ENCODE measurements at places on chromosomes 5 and 9.

GRCh38 chr5:42321785-42322184 lies 101.5 kb upstream of the GHR start:
- DNase-seq, result no peak

GRCh38 chr9:135070198-135070951 lies 17.1 kb upstream of the OLFM1 start:
- no peak for DNase-seq

- DNase-seq, result peak; percentile 63
These were observed 61.2 kb downstream of the ELL2 start for GRCh38 chr5:95900383-95900958.

DNA sequence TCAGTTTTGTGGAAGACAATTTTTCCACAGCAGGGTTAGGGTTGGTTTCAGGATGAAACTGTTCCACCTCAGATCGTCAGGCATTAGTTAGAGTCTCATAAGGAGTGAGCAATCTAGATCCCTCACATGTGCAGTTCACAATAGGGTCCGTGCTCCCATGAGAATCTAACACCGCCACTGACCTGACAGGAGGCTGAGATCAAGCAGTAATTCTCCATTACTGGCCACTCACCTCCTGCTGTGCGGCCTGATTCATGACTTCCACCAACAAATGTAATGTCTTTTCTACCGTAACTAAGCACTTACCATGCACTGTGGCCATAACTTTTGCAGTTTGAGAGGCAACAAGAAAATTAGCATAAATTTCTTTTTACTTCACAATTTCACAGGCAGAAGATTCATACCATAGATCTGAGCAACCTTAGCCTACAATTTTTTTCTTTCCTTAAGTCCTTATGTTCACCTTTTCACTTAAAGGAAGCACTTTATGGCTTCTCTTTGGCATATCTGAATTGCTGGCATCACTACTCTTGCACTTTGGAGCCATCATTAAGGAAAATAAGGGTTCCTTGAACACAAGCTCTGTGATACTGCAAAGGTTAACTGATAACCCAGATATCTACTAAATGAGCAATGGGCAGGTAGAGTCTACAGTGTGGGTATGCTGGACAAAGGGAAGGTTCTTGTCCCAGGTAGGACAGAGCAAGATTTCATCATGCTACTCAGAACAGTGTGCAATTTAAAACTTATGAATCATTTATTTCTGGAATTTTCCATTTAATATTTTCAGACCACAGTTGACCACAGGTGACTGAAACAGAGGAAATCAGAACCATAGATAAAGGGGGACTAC lies 83.0 kb upstream of the IFNK start:
- no peak for DNase-seq

DNA sequence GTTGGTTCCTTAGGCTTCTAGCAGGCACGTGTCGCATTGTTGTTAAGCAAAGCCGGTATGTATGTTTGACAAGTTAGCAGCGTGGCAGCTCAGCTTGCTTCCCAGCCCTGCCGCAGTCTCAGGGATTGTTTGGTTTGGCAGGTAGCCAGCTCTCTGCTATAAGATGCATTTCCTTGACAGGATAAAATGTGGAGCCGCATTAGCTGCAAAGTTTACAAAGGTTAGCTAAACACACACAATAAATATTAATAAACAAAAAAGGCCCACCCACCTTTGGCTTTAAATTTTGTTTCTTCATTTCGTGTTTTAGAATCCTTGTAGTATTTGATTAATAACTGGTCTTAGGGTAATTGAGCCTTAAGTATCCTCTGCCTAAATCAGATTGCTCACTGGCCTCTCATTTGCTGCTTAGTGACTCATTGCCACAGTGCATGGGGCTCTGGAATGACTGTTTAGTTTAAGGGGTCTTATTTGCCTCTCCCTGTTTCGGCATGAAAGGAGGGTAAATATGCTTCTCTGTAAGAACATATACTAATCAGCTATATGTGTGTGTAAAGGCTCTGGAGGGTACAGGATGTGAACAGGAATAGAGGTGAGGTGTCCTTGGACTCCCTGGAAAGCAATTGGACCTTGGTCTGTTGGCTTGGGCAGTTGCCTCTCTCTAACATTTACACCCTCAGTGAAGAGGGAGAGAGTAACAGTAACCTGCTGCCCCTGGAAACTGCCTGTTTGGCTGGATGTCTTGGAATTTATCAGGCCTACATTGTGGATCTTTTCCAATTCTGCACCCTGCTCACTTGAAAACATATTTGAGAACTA lies 122.0 kb downstream of the GDNF start:
- DNase-seq, result no peak

DNA sequence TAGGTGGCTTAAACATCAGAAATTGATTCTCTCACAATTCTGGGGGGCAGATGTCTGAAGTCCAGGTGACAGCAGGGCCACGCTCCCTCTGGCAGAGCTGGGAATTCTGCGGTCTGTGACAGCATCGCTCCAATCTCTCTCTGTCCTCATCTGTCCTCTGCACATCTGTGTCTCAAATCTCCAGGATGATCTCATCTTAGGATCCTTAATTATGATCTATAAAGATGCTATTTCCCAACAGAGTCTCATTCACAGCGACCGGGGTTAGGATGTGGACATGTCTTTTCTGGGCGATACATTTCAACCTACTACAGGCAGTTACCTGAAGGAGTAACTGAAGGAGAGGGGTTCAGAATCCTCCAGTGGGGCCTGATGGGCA lies 31.4 kb downstream of the ANKRD33B start:
- DNase-seq, result peak; percentile 24

GRCh38 chr5:78300464-78301045 lies 6.1 kb upstream of the AP3B1 start:
- DNase-seq, result no peak

DNA sequence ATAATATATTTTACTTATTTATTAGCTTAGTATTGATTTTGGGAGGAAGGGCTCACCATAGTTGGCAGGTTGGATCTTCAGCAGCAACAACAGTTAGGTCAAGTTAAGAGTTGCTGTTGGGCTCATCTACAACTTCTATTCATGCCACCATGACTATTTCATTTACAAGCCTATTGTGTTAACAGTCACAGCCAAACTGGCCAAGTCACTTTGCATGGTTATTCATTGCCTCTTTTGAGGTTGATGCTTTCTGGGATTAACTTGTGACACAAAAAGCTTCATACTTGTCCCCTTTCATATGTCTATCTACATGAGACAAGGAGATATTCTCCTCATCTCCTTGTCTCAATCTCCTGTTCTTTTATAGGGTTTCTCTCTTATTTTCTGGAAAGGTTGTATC lies 98.3 kb downstream of the WDR70 start:
- no peak for DNase-seq

DNA sequence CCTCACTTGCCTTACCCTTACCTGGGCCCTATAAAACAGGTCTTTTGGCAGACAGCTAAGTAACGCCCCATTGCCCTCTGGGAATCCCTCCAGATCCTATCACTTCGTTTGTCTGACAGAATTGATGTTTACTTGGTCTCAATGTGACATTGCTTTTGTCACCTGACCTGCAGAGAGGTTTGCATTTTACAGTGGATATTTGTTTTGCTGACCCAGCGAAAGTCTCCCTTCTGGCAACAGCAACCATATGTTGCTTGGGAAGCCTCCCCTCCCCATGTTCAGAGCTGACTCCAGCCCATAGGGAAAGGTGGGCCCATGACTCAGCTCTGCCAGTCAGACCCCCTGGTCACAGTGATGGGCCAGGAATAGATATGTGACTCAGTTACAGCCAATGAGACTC lies 54.0 kb upstream of the LARP1 start:
- peak; percentile 13 for DNase-seq

DNA sequence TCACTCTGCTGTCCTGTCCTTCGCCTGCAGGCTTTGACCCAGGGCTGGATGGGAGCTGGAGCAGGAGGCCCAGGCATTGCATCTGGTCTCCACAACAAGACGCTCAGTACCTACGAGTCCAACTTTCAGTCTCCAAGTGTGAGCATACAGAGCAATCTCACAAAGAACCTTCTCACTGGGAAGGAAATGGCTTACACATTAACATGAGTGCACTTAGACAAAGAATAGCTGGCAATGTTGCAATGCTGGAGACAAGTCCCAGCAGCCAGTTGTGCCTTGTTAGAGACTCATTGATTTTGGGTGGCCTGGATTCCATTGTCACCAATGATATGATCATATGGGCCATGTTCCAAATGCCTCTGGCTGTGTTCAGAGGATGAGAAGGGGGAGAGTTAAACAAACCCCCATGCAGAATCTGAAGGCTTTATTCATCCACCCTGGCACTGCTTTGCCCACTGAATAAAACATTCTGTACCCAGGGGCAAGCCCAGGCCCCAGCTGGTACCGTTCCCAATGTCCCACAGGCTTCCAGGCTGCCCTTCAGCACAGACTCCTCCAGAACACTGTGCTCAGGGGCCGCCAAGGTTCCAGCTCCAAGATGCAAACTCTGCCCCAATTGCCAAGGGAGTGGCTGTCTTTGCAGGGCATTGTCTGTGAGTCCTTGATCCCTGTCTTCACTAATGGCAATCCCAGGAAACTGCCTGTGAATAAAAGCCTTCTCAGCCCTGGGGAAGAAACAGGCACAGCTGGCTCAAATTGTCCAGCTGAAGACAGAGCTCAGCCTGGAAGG lies 185.5 kb downstream of the HSD17B3 start:
- no peak for DNase-seq

- DNase-seq, result no peak
These were observed 1165.6 kb upstream of the SEMA6A start for GRCh38 chr5:117740268-117740667.

DNA sequence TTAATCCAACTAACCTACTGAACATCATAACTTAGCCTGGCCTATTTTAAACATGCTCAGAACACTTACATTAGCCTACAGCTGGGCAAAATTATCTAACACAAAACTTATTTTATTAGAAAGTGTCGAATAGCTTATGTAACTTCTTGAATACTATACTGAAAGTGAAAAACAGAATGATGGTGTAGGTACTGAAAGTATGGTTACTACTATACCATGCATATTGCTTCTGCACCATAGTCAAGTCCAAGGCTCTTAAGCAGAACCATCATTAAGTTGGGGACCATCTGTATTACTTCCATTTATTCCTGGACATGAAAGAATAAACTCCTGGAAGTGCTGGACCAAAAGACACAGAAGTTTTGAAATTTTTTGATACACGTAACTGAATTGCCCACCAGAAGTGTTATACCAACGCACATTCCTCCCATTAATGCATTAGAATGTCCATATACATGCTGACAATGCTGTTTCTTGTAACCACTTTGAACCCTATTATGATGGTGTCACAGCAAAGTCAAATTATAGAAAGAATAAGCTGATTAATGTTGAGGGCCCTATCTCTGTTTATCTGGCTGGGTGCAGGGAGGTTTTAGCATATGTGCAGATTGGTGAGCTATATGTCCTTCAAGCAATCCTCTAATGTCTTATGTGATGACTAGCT lies 375.7 kb downstream of the ACTL7B start:
- no peak for DNase-seq

DNA sequence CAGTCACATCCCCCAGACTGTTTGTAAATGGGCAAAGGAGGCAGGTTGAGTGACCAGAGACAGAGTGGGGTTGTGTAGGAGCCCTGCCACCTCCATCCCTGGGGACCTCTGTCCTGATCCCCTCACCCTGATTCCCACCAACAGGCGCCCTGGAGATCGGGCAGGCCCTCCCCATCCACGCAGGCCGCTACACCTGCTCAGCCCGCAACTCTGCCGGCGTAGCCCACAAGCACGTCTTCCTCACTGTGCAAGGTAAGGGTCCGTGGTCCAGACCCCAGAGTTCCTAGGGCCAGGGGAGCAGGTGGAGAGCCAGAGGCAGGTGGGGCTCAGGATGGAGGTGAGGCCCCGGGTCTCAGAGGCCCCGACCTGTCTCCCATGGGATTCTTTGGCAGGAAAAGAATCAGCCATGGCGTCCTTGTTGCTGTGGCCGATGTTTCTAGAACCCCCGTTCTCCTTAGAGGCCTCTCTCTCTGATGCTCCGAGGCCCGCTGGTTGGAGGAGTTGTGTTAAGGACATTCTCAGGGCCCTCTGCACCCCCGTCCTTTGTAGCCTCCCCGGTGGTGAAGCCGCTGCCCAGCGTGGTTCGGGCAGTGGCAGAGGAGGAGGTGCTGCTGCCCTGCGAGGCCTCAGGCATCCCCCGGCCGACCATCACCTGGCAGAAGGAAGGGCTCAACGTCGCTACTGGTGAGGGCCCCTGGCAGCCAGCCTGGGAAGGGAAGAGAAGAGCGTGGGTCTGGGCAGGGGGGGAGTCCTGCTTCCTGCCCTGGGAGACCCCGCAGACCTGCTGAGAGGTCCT lies 41.9 kb upstream of the ASS1 start:
- no peak for DNase-seq

DNA sequence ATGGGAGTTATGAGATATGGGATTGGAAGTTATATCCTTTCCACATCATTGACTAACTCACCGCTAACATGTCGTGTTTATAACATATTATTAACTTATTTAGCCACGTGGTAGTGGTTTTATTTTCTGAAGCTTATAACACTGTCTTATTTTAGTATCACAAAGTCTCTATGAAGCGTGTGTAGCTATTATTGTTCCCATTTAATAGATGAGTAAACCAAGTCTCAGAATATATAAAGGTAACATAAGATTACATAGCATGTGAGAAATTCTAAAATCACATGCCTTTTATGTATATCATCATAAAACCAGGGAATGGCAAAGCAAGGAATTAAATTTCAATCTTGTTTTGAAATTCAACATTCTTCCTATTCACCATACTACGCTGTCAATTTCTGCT lies 15.3 kb downstream of the AP3B1 start:
- no peak for DNase-seq

- no peak for DNase-seq
These were observed 904 bp downstream of the GDNF start for GRCh38 chr5:37838933-37839341.

GRCh38 chr5:143454936-143455516 lies 51.5 kb upstream of the NR3C1 start:
- peak; percentile 22 for DNase-seq
